Aorta (tissue), 5 donors: ENCODE measurements at places on chromosomes 13 and 19. TPM values are rescaled to one million over a fixed set of nuclear protein-coding genes. Genes with fewer than 3 reads are reported as not detected.

WDR87 gene
- total RNA-seq, result not detected

APC2 gene
- 0.26 TPM for total RNA-seq

ONECUT3 gene
- total RNA-seq, result not detected

KLF1 gene
- total RNA-seq, result not detected

PCDH8 gene
- total RNA-seq, result 0.21 TPM

STARD13 gene
- total RNA-seq, result 85.5 TPM

CGB5 gene
- not detected for total RNA-seq

CATSPERD gene
- not detected for total RNA-seq

ZFR2 gene
- total RNA-seq, result not detected

TNFSF9 gene
- 1.2 TPM for total RNA-seq

VSTM2B gene
- not detected for total RNA-seq

RASIP1 gene
- 15.4 TPM for total RNA-seq

NPAS1 gene
- 9.8 TPM for total RNA-seq

ZNF791 gene
- 35.2 TPM for total RNA-seq

OR7A5 gene
- not detected for total RNA-seq

ADGRE1 gene
- total RNA-seq, result 1.6 TPM

NLRP12 gene
- total RNA-seq, result 2.2 TPM

SLC44A2 gene
- 176 TPM for total RNA-seq

C19orf33 gene
- 2.0 TPM for total RNA-seq

ERCC1 gene
- total RNA-seq, result 69.9 TPM

ZNF625 gene
- total RNA-seq, result 11.0 TPM

ATP1A3 gene
- not detected for total RNA-seq

PCID2 gene
- total RNA-seq, result 33.3 TPM

NANOS3 gene
- not detected for total RNA-seq

UQCR11 gene
- 153 TPM for total RNA-seq

IQCN gene
- 8.1 TPM for total RNA-seq

IGFL3 gene
- not detected for total RNA-seq

GIPC1 gene
- 53.0 TPM for total RNA-seq

TEX101 gene
- total RNA-seq, result not detected

BST2 gene
- total RNA-seq, result 72.0 TPM

DCAF15 gene
- 21.8 TPM for total RNA-seq

ZSCAN1 gene
- total RNA-seq, result not detected

FGF22 gene
- total RNA-seq, result 0.36 TPM

PNMA8A gene
- total RNA-seq, result 12.4 TPM

LGI4 gene
- 17.5 TPM for total RNA-seq

NKG7 gene
- total RNA-seq, result 6.7 TPM

LGALS4 gene
- 2.9 TPM for total RNA-seq

ANGPTL8 gene
- total RNA-seq, result not detected
